Stimulated activated CD4-positive, alpha-beta T cell treated with anti-CD3 and anti-CD28 coated beads, Interleukin-1b, Interleukin-23, amount 100 ng/mL, for 4 hours (primary cell): ENCODE measurements at places on chromosomes 13 and 19.

- no peak for DNase-seq
Observed at GRCh38 chr13:85717921-85718320, 81.3 kb downstream of the SLITRK6 start.

- no peak for DNase-seq
Observed at GRCh38 chr13:93388701-93389100, 162.1 kb downstream of the GPC6 start.

- DNase-seq = no peak
Observed at GRCh38 chr13:97522243-97522642, 88.3 kb downstream of the RAP2A start.

DNA sequence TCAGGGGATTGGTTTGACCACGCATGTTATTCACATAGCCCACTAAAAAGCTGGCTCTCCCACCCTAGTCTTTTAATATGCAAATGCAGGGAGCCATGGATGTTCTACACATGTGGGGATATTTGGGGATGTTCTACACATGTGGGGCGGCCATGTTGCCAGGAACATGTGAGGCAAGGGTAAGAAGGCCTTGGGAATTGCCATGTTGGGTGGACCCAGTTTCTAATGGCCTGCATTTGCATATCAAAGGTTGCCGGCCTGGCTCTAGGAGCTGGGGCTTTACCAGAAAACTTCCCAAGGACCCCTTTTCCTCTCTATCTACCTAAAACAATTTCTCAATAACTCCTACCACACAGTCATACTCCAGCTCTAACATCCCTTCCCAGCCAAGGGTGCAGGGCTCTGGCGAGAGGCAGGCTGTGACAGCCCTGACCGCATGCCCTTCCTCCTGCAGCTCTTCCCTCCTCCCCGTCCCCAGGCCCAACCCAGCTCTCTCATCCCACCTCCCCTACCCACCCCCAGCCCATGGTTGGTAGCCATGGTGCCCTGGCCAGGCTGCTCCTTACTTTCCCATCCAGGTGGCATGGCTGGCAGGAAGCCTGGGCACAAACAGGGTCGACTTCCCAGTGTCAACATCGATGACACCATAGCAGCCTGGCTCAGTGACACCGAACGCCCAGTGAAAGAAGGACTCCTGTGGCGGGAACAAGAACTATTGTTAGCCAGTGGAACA, 11.0 kb downstream of the PEPD start:
- DNase-seq = no peak

DNA sequence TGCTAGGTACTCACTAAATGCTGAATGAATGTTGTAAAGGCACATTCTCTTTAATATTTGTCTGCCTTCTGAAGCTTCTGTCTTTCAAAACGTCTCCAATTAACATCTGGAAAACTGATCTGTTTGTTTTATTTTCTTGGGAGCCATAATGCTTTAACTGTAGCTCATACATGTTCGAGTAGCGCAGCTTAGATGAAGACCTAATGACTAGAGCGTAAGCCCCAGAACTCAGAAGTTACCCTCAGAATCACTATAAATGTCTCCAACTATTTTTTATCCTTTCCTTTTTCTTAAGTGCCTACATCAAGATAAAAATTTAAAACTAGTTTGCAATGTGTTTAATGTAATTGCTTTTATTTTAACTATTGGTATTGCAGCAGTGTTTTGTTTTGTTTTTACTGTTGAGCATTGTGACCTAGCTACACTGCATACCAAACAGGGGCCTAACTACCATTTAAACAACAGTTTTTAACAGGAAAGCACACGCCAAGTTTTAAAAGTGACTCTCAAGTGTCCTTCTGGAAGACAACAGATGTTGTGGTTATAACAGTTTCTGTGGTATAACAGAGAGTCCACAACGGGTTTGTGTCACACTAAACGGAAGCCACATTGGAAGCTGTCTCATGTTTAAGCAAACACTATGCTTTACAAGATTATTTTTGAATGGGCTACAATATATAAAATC, 42.0 kb downstream of the MRPL57 start:
- no peak for DNase-seq

- no peak for DNase-seq
Observed at GRCh38 chr19:53177986-53178385, 15.2 kb downstream of the ZNF665 start.

DNA sequence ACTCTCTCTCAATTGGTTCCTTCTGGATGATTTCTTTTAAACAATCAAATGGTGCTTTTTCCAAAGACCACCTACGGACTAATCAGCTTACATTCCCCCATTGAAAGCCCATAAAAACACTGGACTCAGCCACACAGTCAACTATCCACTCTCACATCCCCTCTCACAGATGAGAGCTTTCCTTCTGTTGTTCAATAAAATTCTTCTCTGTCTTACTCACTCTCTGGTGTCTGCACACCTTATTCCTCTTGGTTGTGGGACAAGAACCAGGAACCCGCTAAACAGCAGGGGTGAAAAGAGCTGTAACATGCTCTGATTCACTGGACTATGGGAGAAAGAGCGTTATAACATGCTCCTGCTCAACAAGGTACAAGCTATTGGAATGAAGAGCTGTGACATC, 2896.2 kb downstream of the PCDH9 start:
- no peak for DNase-seq

DNA sequence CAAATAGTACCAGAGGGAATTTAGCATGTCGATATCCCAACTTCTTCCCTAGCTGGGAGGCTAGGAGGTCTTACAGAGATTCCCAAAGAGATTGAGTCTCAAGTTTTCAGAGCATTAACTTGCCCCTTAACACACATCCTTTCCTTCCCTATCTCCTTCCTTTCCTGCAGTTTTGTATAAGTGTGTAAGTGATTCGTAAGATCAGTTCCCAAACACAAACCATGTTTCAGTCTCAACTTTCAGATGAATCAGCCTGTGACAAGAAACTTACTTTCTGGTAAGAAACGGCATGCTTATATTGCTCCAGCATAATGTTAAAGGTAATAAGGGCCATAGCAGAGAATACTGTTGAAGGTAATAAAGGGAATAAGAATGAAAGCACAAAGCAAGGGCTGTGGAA, 472.2 kb downstream of the LIG4 start:
- no peak for DNase-seq

GRCh38 chr19:18644196-18645034, 7.6 kb downstream of the KLHL26 start:
- no peak for DNase-seq
